ENCODE measurements at places on chromosomes 7 and 10.
A peak's percentile ranks its signal among the peaks of the same experiment; 100 is the strongest.

DNA sequence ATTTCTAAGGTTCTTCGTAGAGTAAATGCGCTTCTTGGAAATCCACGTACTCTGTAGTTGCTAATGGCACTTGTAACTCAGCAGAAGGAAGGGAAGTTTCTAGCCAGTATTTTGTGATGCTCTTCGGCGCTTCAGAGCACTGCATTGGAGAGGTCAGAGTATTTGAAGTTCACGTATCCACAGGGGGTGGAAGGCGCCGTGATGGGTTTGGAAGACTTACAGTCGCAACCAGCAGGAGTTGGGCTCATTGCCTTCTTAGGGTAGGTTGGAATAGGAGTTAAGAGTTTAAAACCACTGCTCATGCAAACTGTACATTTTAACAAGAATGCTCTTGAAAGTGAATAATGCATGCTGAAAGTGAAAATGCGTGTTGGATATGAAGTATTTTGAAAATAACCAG is 49.1 kb downstream of the SHH start:
- no peak for DNase-seq

GRCh38 chr10:72133517-72133916 is 45.2 kb upstream of the SPOCK2 start:
- no peak for DNase-seq

- DNase-seq, result no peak
These were observed 58.2 kb downstream of the TMEM270 start for GRCh38 chr7:73918926-73919693.

DNA sequence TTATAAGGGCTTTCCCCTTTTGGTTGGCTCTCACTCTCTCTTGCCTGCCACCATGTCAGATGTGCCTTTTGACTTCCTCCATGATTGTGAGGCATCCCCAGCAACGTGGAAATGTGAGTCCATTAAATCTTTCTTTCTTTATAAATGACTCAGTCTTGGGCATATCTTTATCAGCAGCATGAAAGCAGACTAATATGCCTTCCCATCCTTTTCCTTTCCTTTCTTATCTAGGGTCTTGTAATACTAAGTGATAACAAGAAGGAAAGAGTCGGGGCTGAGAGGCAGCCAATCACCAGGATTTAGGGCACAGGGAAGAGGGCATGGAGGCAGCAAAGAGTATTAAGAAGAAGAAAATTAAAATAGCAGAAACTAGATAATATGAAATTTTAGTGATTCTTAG is 62.0 kb upstream of the JCAD start:
- DNase-seq, result no peak

DNA sequence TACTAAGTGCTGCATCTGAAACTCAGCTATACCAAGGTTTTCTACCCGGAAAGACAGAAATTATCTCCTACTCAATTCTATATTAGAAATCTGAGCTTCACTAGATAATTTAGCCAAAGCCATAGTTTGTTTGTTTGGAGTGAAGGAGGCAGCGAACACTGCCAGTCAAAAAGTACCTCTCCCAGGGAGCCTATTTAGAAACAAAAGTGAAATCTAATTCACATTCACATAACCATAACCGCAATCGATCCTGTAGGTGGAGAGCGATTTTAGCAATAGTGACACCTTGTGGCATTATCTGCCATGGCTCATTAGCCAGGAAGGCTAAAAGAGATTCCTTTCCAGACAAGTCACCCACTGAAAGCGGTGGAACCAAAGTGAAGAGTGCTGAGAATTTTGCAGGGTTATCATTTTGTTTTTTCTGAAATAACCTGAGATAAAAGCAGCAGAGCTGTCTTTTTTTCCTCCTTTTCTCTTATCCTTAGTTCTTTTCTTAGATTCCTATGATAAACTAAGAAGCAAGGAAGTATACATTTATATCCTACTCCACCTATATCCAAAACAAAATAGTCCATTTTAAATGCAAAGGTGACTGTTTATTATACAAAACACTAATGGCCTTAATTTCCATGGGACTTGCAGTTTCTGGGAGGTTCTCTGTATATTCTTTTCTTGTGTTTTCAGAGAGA is 83.7 kb upstream of the BET1 start:
- DNase-seq, result peak; percentile 89

- DNase-seq, result no peak
These were observed 71.0 kb upstream of the ZNF479 start for GRCh38 chr7:57203161-57203791.

GRCh38 chr10:110864662-110865140 is 7.0 kb upstream of the PDCD4 start:
- DNase-seq, result peak; percentile 94

- DNase-seq, result no peak
These were observed 509.9 kb upstream of the GALNT17 start for GRCh38 chr7:70621954-70622600.

DNA sequence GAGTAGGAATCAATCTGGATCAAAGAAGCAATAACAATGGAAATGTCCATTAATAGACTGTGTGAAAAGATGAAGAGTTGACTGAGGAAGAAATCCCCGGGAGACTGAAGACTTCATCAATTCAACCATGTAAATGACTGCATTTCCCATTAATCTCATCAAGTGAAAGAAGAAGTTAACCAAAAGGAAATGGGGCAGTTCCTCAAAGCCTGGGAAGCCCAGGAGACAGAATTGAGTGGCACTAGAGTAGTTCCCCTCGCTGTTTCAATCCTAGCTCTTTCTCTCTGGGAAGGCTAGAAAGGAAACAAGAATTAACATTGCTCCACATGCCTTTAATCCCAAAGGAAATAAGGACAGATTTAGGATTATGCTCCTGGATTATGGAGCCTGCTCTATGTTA is 4.8 kb upstream of the OR6V1 start:
- DNase-seq, result no peak

GRCh38 chr10:114491419-114491818 is 87.1 kb upstream of the AFAP1L2 start:
- DNase-seq, result no peak

- peak; percentile 13 for DNase-seq
These were observed 63.8 kb downstream of the MKI67 start for GRCh38 chr10:128062331-128062880.

DNA sequence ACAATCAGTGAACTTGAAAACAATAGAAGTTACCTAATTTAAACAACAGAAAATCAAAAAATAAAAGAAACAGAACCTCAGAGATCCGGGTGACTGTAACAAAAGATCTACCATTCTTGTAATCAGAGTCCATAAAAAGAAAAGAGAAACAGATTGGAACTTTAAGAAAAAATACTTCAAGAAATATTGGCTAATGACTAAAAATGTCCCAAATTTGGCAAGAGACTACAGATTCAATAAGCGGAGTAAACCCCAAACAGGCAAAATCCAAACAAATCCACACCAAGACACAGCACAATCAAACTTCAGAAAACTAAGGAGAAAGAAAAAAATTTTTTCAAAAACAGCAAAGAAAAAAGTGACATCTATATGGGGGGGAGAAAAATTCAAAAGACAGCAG is 15.1 kb downstream of the GSAP start:
- no peak for DNase-seq

DNA sequence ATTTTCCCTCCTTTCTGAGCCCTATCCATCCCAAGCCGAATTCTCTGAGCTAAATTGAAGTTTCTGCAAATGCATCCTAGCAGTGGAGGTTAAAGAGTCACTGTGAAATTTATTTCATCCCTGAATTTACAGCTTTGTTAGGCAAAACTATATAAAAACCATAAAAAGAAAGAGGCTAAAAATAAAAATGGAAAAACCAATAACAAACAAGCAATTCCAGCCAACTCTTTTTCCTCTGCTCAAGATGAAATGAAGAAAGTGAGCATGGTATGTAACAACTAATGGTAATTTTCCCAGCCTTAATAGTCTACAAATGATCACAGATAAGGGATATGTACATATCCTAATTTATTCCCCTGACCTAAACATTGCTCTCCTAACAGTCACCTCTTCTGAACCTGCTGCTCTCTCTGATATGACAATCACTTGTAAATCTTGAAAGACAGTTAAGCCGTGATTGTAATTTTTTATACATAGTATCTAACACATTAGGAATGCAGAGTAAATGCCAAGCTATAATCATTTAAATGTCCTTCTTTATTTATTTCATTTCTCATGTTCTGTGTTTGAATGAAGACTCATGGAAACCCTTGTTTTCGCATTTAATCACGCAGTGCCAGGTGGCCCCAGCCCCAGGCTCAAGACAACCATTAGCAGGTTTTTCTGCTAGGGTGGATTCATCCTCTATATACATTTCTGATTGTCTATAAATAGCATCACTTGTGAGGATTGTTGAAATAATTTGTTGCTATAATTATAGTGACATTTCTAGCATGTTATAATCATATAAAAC is 48.6 kb upstream of the NRP1 start:
- no peak for DNase-seq

DNA sequence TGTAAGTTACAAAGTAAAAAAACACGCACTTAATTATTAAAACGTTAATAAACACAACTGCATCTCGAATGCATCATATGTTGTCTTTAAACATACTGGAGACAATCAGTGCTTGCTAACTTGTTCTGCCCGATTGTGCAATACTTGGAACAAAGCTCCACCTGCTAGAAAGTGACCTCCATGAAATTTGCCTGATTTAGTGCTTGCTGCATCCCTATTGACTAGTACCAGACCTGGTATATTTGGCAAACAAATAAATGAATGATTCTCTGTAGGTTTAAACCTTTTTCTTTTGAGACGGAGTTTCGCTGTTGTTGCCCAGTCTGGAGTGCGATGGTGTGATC is 6.2 kb downstream of the BZW2 start:
- no peak for DNase-seq

DNA sequence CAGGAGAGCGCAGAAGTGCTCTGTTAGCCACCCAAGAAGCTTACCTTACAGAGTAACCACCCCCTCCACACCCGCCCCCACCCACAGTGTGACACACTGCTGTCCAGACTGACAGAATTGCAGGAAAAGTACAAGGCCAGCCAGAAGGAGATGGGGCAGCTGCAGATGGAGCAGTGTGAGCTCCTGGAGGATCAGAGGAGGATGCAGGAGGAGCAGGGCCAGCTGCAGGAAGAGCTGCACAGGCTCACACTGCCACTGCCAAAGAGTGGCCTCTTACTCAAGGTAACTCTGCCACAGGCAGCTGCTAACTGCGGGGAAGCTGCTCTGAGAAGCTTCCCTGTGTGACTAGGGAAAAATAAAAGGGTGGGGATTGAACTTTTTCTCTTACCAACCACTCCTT is 17.6 kb downstream of the CCDC136 start:
- DNase-seq, result no peak

DNA sequence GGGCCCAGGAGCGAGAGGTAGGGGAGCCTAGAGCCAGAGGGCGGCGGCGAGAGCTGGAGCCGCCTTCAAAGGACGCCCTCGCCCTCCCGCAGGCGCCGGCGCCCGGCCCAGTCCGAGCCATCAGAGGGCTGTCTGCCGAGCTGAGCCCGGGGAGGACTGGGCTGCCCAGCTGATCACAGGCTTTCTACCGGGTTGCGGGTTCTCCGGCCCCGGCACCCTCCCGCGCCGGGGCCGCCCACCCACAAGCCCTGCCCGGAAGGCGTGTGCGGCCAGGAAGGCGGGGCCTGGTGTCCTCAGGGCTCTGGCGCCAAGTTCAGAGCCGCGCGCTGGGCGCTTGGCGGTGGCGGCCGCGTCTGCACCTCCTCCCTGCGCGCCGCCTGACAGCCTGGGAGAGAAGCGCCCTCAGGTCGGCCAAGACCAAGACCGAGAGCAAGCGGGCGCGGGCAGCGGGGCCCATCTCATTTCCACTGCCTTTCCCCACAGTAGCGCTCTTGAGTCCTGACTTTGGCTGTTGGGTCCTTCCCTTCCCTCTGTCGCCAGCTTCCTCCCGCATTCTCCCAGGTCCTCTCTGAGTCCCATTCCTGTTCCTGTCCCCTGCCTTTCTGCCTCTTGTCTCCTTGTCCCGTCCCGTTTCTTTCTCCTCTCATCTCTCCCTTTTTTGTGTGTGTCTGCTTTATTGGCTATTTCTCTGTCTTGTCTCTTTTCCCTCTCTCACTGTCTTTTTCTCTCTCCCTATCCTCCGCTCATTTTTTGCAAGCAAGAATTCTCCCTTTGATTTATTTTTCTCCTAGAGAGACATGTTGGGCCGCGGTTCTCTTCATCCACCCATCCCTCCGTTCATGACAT is 60.6 kb upstream of the MSMB start:
- DNase-seq, result peak; percentile 17

Measured in NAMALWA (cell line).